Left ventricle myocardium superior (tissue), 1 donor: ENCODE measurements at places on chromosomes 3 and 15.
A peak's percentile ranks its signal among the peaks of the same experiment; 100 is the strongest.

GRCh38 chr3:62238431-62238830, 134.9 kb downstream of the FEZF2 start:
- DNase-seq, result no peak

GRCh38 chr15:69215314-69216035, 55.0 kb downstream of the GLCE start:
- DNase-seq, result no peak

DNA sequence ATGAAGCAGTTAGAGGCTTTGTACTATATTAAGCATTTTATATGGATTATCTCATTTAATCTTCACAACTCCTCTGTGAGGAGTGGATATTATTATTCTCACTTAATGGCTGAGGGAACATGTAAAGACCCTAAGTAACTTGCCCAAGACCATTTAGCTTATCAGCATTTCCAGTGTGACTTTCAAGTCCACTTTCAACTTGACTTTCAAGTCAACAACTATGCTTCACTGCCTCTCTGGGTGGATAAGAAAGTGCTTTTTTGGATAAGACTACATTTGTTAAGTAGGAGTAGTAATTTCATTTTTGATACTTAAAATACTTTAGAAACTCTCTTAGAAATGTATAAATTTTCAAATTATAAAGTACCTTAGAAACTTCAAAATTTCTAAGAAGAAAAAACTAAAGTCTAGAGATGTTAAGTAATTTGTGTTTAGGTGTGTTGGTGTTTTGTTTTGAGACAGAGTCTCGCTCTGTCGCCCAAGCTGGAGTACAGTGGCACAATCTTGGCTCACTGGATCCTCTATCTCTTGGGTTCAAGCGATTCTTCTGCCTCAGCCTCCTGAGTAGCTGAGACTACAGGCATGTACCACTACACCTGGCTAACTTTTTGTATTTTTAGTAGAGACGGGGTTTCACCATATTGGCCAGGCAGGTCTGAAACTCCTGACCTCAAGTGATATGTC, 71.8 kb downstream of the MINDY2 start:
- DNase-seq, result no peak

DNA sequence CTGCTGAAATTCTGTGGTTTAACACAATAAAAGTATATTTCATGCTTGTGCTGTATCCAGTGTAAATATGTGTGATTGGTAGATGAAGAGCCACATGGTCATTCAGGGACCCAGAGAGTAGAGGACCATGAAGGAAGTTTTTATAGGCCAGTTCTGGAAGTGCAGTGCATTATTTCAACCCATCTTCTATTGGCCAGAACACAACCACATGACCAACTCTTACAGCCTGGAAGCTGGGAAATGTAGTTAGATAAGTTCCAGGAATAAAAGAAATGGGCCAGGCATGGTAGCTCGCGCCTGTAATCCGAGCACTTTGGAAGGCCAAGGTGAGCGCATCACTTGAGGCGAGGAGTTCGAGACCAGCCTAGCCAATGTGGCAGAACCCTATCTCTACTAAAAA, 21.4 kb upstream of the PRTG start:
- DNase-seq, result no peak

GRCh38 chr3:105401691-105402149, 35.0 kb downstream of the ALCAM start:
- no peak for DNase-seq

GRCh38 chr15:41020311-41020710, 67.0 kb downstream of the CHAC1 start:
- no peak for DNase-seq

DNA sequence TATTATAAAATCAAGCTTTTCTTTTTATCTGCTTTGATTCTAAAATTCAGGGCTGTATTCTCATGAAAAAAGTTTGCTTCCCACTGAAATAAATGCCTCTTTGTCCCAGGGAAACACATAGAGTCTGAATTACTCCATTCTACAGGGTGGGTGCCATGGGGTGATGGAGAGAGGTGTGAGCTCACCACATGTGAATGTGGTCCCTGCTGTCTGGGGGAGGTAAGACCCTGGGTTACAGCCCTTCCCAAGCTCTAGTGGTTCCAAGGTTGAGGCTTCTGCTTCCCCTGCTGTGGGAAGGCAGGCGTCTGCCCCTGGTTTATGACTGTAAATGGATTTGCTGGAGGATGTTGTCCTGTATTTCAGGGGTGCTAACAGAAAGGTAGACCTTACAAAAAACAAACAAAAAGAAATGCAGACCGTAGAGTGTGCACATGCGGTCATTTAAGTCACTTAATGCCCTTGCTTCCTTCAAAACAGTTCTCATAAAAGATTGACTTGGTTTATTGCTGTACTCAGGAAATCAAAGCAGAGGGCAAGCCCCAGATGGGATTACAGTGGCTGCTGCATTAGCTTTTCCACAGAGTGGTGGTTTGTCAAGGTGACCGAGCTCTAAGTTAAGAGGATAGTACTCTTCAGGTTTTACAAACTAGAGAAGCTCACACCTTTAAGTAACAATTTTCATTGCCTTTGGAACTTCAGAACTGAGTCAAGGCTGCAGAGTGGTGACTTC, 49.2 kb downstream of the CTDSPL start:
- DNase-seq, result no peak

DNA sequence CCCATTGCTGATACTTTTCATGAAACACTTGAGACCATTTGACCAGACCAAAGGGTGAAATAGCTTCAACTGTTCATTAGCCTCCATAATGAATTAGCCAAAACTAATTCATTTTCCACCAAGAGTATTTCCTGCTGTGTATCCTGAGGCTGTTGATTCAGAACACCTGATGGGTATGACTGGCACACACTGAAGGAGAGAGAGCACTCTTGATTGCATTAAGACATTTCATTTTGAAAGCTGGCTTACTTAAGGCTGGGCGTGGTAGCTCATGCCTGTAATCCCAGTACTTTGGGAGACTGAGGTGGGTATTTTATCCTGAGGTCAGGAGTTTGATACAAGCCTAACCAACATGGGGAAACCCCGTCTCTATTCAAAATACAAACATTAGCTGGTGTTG, 175.6 kb downstream of the AGBL1 start:
- no peak for DNase-seq

GRCh38 chr3:41120460-41120859, 78.8 kb upstream of the CTNNB1 start:
- no peak for DNase-seq

GRCh38 chr3:81951636-81952035, 190.2 kb upstream of the GBE1 start:
- no peak for DNase-seq

GRCh38 chr3:100425316-100425715, 24.0 kb downstream of the LNP1 start:
- DNase-seq, result no peak

GRCh38 chr15:82540055-82540983, at the start of gene RPS17:
Gene RPS17, minus strand, starts transcription at chr15:82540457. Its CDS starts 29 bp downstream, at chr15:82540428.
- DNase-seq, result peak; percentile 99

GRCh38 chr3:52029053-52029452, 27.3 kb downstream of the DUSP7 start:
- no peak for DNase-seq

DNA sequence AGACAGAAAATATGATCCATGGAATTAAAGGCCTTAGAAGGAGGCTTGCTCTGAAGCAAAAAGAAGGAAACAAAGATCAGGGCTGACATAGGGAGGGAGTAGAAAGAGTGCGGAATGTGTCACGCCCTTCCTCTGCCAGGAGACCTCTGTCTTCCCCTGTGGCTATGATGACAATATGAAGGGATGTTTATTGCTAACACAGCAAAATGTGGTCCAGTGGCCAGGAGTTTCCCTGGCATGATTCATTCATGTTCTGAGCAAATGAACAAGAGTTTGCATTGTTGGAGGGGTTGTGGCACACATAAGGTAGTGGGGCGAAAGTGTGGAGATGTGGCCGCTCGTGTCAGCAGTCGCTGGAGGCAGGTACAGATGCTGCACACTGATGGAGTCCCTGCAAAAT, 169.4 kb downstream of the SHQ1 start:
- no peak for DNase-seq

DNA sequence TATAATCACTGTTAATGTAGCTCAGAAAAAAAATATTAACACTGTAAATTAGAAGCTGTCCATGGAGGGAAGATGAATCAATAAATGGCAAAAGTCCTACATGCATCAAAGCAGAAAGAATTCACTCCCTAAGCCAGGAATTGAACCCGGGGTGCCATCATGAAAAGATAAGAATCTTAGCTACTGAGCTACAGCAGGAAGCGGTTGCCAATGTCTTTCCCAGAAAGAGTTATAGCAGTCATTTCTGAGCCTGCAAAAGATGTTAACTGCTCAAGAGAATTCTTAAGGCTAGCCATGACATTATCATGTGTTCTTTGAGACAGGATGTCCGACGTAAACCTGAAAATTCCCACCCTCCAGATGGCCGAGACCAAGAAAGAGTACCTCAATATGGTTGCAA, 47.4 kb upstream of the MKRN3 start:
- DNase-seq, result no peak

- DNase-seq, result no peak
Measured at GRCh38 chr15:92243227-92243626, 150.5 kb upstream of the ST8SIA2 start.

GRCh38 chr3:191809326-191809949, 348.5 kb downstream of the PYDC2 start:
- no peak for DNase-seq
